ENCODE measurements at places on chromosomes 5 and 9. TPM values are rescaled to one million over a fixed set of nuclear protein-coding genes. Genes with fewer than 3 reads are reported as not detected.

DNA sequence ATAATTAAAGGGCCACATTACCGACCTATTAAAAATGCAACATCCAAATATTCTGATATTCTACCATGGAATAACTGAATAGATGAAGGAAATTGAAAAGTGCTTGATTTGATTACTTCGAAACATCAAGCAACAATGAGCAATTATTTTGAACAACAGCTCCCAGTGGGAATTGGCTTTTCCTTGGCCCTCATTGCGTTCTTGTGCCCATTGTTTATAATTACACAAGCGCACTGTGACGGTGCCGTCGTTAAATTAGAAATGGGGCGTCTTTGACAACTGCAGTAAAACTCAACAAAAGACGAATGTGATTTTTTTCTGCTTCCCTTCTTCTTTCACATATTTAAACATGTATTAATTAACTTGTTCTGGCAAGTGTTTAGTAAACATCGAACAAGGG is 61.6 kb downstream of the CDH6 start:
- H3K36me3 ChIP-seq: no peaks in the 10 kb centered on the region
- no peak overlapping the region for H3K4me3 ChIP-seq
- H3K4me1 ChIP-seq: no peaks in the 10 kb centered on the region
- no peaks in the 10 kb centered on the region for H3K27me3 ChIP-seq

DNA sequence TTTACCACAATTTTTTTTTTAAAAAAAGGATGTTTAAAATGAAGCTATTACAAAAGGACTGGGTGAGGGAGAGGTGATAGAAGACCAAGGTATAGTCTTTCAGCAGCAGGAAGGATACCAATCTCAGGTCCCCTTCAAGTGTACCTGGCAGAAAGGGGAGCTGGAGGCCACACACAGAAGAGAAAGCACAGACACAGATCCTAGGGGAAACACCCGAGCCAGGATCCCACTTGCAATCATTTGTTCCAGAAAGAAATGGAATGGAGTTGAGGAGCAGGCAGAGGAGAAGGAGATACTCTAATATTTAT is 5.6 kb downstream of the GNPDA1 start:
- H3K27ac ChIP-seq: no peak overlapping the region
- H3K4me1 ChIP-seq: peaks cover 10% of the 10 kb centered on the region
- H3K36me3 ChIP-seq: no peaks in the 10 kb centered on the region

GRCh38 chr9:1709347-1709746 is 305.8 kb upstream of the SMARCA2 start:
- DNase-seq: no peak
- no peak overlapping the region for H3K27ac ChIP-seq
- H3K4me3 ChIP-seq: no peak overlapping the region
- H3K4me1 ChIP-seq: no peaks in the 10 kb centered on the region

Gene MOB3B
- 14.1 TPM for total RNA-seq

GRCh38 chr5:62431735-62432620 is 19.4 kb downstream of the IPO11 start:
- no peaks in the 10 kb centered on the region for H3K4me1 ChIP-seq
- H3K27me3 ChIP-seq: no peaks in the 10 kb centered on the region
- no peak overlapping the region for H3K4me3 ChIP-seq
- no peak for DNase-seq

DNA sequence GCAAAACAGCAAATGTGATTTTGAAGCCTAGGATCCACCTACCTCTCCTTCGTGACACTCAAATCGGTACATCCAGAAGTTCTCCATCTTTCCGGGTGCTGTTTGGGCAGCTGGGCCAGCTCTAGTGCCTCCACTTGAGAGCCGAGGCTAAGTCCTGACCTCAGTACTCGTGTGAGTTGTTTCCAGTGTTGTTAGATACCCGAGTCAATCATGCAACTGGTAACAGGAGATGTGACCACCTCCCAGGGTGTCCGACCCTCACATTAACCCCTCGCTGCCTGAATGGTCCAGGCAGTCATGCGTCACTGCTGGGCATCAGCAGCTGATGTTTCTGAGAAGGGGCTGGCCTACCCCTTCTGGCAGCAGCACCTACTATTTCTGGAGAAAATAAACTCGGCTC is 170.3 kb downstream of the ENTREP1 start:
- H3K27me3 ChIP-seq: no peaks in the 10 kb centered on the region
- no peak overlapping the region for H3K27ac ChIP-seq
- H3K36me3 ChIP-seq: no peaks in the 10 kb centered on the region
- DNase-seq: no peak
- H3K4me1 ChIP-seq: no peaks in the 10 kb centered on the region

Gene SNAPC4
- 10.5 TPM for total RNA-seq

GRCh38 chr5:44885903-44886302 is 77.2 kb downstream of the MRPS30 start:
- no peak overlapping the region for H3K27ac ChIP-seq
- no peaks in the 10 kb centered on the region for H3K27me3 ChIP-seq
- no peaks in the 10 kb centered on the region for H3K36me3 ChIP-seq
- no peak overlapping the region for H3K4me3 ChIP-seq
- H3K4me1 ChIP-seq: no peaks in the 10 kb centered on the region

DNA sequence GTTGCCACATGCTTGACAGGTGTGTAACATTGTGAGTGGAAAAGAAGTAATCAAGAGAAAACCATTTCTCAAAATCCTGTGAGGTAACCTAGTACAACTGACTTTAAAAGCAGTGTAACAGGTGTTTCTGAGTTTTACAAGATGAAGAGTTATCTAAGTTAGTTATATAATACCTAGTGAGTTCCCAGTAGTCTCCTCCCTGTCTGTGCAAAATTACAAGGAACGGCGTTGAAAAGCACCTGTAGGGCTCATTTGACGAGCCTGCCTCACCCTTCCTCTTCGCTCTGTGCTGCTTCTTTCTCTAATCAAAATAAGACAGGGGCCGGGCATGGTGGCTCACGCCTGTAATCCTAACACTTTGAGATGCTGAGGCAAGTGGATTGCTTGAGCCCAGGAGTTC is 132.9 kb upstream of the SLC30A5 start:
- H3K4me1 ChIP-seq: peaks cover 7% of the 10 kb centered on the region
- H3K27ac ChIP-seq: no peak overlapping the region
- no peaks in the 10 kb centered on the region for H3K36me3 ChIP-seq
- H3K4me3 ChIP-seq: no peak overlapping the region
- DNase-seq: no peak
- H3K27me3 ChIP-seq: no peaks in the 10 kb centered on the region

Gene GPR21
- total RNA-seq: 0.50 TPM

Gene ST8SIA4
- 6.0 TPM for total RNA-seq

Gene FOXD4
- total RNA-seq: 0.30 TPM

DNA sequence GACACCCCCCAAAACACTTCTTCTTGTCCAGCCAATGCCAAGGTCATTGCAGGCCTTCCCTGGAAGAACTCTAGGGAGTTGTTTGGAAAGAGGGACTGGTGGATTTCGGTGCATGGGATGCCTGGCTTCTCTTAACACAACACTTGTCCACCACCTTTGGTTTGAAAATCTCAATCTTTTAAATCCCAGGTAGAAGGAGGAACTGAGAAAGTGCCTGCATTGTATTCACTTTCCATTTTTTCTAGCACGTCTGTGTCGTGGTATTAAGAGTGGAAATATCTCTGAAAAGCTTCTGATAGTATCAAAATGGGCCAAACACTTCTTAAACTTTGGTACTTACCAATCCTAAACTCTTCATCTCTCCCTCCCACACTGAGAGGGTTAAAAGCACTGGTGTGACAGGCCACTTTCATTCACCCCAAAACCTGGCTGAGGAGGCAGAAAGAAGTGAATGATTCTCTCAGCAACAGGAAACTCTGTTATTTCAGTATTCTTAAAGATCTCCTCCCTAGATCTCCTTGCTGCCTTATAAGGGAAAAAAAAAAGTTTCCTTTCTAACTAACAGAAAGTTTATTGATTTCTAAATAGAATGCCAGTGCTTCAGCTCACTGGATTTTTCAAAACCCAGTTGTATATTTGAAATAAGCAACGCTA is 3.9 kb upstream of the NFIB start:
- no peak overlapping the region for H3K4me3 ChIP-seq
- H3K27me3 ChIP-seq: peaks cover 9% of the 10 kb centered on the region
- no peaks in the 10 kb centered on the region for H3K36me3 ChIP-seq
